ENCODE measurements at places on chromosomes 2 and 18. TPM values are rescaled to one million over a fixed set of nuclear protein-coding genes. Genes with fewer than 3 reads are reported as not detected.

Gene SCYGR2
- not detected for polyA plus RNA-seq

Gene EGR4
- not detected for polyA plus RNA-seq

Gene C2orf80
- 0.25 TPM for polyA plus RNA-seq

Gene BIN1
- 83.9 TPM for polyA plus RNA-seq

Gene CHRNG
- polyA plus RNA-seq: 1.2 TPM

Gene TPO
- 0.06 TPM for polyA plus RNA-seq

Gene RUFY4
- polyA plus RNA-seq: 0.23 TPM

Gene IWS1
- polyA plus RNA-seq: 65.0 TPM
